Stimulated activated CD8-positive, alpha-beta memory T cell treated with anti-CD3 and anti-CD28 coated beads, Interleukin-15, amount 100 ng/mL, for 4 hours (primary cell): ENCODE measurements at places on chromosomes 11 and 22.

GRCh38 chr11:35015621-35016387 lies 99.4 kb downstream of the PDHX start:
- DNase-seq = no peak

DNA sequence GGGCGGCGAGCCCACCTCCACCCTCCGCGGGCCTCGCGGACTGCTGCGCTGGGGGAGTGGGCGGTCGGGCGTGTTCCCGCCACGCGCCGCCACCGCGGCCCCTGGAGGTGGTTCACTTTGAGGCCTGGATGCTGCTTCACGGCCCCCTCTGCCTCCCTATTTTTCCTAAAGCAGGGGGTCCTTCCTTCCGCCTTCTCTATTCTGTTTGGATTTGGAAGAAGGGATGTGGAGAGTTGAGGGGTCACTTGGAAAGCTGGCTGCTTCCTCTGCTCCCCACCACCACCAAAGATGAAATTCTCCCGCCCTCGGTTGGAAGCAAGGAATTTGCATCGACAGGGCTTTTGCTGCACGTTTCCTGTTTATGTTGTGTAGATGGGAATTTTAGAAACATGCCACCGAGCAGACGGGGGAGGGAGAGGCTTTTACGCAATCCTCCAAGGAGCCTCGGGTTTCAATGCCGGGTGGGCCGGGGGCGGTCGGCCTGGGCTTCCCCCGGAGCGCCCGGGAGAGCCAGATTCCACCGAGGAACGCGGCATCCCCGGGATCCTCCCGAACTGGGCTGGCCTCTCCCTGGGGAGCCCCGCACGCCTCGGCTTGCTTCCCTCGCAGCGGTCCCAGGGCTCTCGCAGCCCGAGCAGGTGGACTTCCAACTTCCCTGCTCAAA lies 403 bp upstream of the SBF2 start:
- DNase-seq = no peak

GRCh38 chr22:38427465-38427864 lies 27.5 kb downstream of the KCNJ4 start:
- DNase-seq = no peak

- DNase-seq = no peak
Measured at GRCh38 chr11:66612458-66612857, 4.0 kb upstream of the RBM14 start.

DNA sequence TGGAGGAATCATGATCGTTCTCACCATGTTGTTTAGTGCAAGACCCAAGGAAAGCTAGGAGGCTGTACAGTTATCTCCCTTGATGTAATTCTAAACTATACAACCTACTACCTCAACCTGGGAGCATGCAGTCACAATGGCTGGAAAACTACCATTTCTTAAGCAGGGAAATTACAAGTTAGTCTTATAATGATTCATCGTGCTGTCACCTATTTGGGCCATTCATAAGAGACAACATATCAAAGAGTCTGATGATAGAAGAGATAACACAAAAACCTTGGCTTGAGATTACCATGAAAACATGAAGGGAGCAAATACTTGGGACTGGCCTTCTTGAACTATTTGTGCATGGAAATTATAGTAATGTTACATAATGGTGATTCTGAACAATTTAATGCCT lies 30.5 kb upstream of the BLID start:
- no peak for DNase-seq

- no peak for DNase-seq
Measured at GRCh38 chr22:31083923-31084810, 3.0 kb downstream of the SMTN start.

GRCh38 chr11:91173701-91174100 lies 950.9 kb upstream of the CHORDC1 start:
- no peak for DNase-seq

DNA sequence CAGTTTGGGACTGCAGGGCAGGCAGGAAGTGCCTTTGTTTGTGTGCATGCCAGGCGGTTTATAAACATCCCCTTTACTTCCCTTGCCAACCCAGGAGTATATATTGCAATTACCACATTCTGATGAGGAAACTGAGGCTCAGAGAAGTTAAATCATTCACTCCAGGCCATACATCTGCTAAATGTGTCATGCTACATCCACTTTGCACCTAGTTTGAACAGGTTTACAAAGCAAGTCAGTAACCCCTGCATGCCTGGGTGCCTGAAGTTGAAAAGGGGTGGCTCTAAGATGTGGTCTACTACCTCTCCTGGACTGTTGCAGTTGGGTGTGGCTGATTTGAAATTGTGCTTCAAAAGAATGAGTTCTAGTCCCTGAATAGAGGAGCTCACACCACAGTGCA lies 23.6 kb downstream of the FLI1 start:
- no peak for DNase-seq

DNA sequence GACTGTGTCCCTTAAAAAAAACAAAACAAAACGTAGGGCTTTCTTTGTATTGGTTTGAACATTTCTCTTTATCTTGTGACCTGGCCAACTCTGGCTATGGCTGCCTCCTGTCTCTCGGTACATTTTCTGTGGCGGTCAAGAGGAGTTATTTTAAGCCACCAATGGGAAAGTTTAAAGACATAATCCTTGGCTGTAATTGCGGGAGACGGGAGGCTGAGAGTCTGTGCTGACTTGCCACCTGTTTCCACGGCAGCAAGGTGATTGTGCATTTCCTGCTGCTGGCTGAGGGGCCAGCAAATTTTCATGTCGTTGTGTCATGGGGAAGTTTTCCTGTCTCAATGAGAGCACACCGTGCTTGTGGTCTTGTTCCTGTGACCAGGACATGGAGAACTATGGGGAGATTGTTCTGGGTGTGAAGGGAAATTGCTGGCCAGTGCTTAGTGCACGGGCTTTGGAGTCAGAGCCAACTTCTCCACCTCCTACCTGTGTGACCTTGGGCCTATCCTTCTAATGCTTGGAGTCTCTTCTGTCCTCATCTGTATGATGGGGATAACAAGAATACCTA lies 11.0 kb downstream of the PTPRJ start:
- no peak for DNase-seq

- no peak for DNase-seq
Measured at GRCh38 chr22:23775779-23776375, 3.2 kb downstream of the MMP11 start.
